ENCODE measurements at places on chromosomes 2 and 18.

DNA sequence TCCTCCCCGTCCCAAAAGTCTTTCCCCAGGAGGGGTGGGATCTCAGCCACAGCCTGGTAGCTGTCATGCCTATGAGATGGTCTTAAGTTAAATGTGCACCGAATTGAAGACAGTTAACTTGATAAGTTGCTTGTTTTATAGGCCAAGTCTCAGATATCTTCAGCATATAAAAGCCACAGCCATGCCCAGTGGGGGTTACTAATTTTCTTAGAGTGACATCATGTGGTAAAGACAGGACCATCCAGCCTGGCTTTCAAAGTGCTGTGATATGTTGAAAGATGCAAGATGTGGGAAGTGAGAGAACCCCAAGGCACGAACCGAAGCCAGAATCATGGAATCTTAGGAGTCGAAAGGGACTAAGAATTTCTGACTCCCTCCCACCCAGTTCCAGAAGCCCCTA, 42.1 kb upstream of the FAM124B start:
- no peak for DNase-seq

GRCh38 chr2:183375821-183376220, 251.6 kb downstream of the NUP35 start:
- DNase-seq: no peak

DNA sequence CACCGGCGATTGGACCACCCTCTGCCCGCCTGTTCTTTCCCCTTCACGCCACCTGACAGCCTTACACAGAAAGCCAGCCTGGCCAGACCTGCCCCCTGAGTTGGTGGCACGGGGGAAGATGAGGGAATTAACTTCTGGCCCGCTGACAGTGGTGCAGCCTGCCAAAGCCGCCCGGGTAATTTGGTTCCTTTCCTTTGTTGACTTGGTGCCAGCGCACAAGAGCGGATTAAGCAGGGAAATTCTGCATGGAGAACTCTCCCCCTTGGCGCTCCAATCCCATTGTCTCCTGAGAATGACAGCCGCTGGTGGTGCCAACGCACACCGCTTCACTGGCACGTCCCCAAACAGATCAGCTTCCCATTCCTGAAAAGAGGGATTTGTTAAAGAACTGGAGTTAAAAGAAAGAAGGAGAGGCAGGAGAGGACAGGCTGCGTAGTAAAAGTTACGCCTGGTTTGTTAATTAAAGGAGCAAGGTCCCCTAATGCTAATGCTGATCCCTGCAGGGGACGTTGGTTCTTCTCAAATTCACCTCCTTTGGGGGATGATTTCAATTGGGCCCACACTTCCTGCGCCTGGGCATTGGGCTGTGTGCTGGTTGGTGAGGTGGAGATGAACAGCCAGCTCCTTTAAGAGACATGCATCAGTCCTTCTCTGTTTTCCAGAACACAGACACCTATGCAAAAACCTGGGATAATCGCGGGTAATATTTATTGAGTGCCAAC, 286.8 kb downstream of the MYCN start:
- no peak for DNase-seq

GRCh38 chr2:67825476-67825875, 237.3 kb downstream of the C1D start:
- DNase-seq: no peak

DNA sequence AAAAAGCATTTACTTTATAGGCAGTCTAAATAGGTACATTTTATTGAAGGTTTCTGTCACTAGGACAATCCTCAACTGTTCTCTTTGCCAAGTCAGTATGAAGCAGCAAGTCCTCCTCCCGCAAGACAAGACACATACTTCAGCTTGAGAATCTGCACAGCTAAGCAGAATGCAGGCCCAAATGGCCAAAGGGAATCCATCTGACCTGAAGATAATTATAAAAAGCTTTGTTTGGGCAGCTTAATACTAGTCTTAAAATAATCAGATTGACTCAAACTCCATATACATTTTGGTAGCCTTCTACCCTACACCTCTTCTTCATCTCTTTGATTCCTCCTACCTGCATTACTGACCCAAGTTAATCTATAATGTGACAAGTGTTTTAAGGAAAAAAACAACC, 1.8 kb downstream of the LANCL1 start:
- no peak for DNase-seq

DNA sequence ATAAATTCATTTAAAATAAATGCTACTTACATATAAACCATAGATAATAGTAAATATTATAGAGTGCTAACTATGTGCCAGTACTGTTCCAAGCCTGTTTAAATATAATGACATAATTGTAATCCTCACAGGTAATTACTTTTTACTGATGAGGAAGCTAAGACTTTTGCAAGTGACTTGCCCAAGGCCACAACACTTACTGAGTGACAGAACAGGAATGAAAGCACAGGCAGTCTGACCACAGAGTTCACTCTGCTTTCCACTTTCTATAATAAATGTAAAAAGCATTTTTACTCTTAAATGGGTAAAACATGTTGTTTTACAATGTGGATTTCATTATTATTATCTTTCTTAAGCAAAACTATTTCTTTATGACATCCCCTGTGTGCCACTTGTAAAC, 537.8 kb upstream of the SLC39A10 start:
- no peak for DNase-seq

DNA sequence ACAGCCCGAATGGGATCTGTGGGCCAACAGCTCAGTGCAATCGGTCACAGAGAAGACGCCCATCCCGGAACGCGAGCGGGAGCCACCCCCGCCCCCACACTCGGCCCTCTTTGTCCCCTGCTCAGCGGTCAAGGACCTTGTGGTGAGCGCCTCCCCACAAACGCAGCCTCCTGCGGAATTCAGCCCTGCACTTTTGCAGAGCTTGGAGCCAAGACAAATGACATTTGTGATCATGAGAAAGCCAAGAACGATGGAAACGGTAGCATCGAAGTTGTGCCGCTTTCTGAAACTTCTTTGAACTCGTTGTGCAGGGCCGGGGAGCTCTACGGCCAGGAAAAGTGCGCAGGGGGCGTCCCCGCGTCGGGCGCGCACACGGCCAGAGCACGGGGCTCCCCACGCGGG, 6.7 kb upstream of the SALL3 start:
- DNase-seq: no peak

- no peak for DNase-seq
These were observed 84.1 kb upstream of the RGPD4 start for GRCh38 chr2:107742460-107743027.

DNA sequence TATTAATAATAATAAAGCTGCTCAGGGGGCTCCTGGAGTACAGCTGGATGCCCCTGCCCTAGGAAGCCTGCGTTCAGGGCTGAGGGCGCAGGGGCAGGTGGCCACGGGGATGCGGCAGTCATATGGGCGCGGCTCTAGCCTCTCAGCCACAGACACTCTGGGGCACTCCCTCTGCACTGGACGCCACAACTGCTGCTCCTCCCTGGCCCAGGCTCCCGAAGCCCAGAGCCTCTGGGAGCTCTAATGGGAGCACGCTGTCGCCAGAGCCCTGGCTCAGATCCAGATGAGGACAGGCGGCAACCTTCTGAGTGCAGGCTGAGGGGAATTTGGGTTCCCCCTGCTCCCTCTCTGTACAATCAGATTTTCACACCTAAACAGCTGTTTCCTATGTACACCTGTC, 93.6 kb downstream of the MTCL1 start:
- DNase-seq: no peak

- no peak for DNase-seq
These were observed 46.6 kb downstream of the MFSD6 start for GRCh38 chr2:190454795-190455194.

DNA sequence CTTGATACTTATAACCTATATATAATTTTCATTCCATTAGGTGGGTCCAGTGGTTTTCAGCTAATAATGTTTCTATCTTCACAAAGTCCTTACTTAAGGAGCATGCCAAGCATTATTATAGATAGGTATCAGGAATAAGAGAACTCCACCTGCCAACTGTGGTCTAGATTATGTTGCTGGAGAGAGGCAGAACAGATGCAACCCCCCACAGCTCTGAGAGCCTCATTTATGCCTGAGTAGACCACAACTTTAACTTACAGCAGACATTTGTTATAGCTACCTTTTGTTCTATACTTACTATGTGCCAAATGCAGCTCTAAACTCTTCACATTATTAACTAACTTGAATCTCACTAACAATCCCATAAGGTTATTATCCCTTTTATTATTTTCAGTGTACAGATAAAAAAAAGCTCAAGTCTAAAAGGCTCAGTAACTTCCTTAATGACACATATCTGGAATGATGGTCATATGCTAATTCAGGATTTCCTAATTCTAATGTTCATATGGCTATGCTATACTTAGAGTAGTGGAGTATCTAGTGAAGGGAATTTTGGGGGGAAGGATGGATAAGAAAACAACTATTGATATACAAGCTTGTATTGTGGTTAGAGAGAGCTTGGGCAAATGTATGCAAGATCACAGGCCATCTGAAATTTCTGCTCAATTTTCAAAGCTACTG, 119.1 kb upstream of the RND3 start:
- no peak for DNase-seq

All from CD4-positive, alpha-beta T cell treated with Interleukin-6 at 100 ng/mL for 8 hours (primary cell).